ENCODE measurements at places on chromosomes 7 and 10. TPM values are rescaled to one million over a fixed set of nuclear protein-coding genes. Genes with fewer than 3 reads are reported as not detected.

CFAP43 gene
- total RNA-seq = 0.30 TPM

ZCWPW1 gene
- total RNA-seq = 5.0 TPM

RGS10 gene
- 18.6 TPM for total RNA-seq

GNA12 gene
- total RNA-seq = 30.2 TPM

MPP7 gene
- 1.5 TPM for total RNA-seq

CHN2 gene
- total RNA-seq = 9.8 TPM

Data from tibial nerve (tissue), 4 donors.